HAP-1 (cell line): ENCODE measurements at places on chromosomes 4 and X.
A peak's percentile ranks its signal among the peaks of the same experiment; 100 is the strongest.

DNA sequence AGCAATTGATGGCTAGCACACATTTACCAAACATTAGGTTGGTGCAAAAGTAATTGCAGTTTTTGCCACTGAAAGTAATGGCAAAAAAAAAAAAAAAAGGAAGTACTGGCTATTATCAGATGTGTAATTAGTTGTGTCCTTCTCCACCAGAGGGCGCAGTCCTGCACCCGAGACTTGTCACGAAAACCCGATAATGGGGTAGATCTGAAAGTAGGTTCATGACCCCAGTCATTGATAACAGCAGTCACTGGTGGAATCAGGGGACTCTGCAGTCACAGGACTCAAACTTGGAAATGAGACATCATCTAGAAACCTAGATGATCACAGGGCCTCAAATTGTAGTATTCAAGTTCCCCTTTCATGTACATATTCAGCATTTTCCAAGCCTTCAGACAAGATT is 13.1 kb upstream of the ACOT9 start:
- peak; percentile 59 for DNase-seq

DNA sequence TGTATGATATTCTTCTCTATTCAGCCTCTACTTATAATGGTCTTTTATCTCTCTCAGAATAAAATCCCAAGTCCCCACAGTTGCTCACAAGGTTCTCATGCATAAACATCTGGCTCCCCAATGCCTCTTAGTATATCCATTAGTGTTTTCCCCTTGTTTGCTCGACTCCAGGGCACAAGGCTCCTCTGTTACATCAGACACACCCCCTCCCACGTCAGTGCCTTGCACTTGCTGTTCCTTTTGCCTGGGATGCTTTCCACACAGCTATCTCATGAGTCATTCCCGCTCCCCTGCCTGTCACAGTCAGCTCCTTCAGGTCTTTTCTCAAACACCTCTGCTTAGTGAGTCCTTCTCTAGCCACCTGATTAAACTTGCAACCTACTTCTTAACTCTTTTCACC is 260.2 kb downstream of the IL1RAPL1 start:
- DNase-seq = no peak

GRCh38 chr4:148561467-148561866 is 119.3 kb upstream of the NR3C2 start:
- no peak for DNase-seq

GRCh38 chrX:20061855-20062254 is 54.9 kb downstream of the MAP7D2 start:
- no peak for DNase-seq

- peak; percentile 74 for DNase-seq
These were observed 49.3 kb downstream of the SLC10A7 start for GRCh38 chr4:146472404-146472803.

DNA sequence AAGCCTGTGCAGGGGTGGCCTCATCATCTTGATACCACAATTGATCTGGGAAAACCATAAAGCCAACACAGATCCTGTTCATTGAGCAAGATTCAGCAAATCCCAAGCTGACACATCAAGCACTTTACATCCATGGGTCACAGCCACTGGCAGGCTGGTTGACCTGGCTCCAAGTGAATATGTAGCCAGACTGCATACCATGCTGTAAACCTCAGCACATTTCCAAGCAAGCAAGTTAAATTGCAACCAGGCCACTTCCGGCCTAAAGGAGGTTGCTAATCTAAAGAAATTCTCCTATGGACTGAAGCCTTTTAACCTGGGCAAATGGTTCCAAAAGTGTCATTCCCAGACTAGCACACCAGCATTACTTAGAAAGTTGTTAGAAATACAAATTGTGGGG is 54.4 kb upstream of the USP26 start:
- DNase-seq = no peak

DNA sequence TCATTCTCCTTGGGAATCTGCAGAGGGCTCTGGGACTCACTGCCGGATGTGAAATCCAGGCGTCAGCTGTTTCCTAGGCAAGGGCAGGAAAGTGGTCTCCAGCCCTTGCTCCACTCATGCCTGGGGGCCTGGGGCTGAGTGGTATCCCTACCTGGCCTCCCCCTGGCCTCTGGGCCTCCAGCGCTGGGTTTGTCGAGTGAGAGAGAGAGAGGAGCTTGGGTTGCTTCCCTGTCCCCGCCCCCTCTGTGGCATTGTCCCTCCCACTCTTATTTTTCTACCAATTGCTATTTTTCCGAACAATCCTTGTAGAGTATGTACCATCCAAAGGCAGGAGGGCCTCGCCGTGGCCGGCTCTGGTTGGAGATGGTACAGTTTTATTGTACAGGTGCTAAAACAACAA is 53.1 kb downstream of the ELF4 start:
- DNase-seq = no peak

DNA sequence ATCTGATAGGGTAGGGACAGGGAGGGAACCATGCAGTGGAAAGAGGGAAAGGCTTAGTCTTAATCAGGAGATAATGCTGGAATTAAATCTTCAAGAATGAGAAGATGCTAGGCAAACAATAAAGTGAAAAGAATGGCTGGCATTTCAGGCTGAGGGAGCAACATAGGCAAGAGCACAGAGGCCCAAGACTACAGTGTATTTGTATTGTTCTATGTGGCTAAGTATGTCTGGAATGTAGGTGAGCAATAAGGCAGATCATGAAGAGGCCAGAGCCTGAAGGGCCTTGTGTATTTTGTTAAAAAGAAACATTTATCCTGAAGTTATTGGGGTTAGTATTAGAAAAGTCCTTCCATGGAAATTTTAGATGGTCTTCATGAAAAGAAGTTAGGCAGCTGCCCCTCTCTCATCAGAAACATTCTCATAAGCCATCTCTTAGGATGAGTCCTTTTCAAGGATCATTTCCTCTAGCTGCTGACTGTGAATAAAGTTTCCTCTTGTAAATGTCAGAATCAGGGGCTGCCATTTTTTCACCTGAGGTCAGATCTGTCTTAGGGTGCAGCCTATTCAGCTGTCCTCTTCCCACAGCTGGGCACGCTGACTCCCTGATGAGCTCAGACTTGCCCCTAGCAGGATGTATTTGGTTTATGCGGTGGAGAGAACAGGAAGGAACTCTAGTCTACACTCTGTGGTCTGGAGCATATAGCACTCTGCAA is 46.3 kb downstream of the ATP10D start:
- peak; percentile 40 for DNase-seq

DNA sequence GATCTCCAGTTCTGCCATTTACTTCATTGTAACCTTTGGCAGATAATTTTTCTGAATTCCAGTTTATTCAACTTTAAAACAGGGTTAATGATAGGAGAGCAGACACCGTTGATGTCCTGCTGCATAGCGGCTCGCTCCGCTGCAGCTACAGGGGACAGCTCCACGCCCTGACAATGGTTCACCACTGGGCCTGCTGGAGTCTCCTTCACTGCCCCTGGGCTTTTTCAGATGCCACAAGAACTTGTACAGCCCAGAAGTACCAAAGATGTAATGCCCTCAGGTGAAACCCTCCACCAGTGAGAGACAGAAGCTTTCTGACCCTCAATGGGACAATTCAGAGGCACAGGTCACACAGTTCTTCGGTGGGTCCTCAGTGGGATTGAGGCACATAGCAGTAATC is 22.7 kb upstream of the SEPTIN11 start:
- DNase-seq = no peak

GRCh38 chr4:124105212-124105611 is 607.3 kb downstream of the ANKRD50 start:
- DNase-seq = no peak

- DNase-seq = no peak
These were observed 22.8 kb upstream of the TLR2 start for GRCh38 chr4:153661215-153661822.

DNA sequence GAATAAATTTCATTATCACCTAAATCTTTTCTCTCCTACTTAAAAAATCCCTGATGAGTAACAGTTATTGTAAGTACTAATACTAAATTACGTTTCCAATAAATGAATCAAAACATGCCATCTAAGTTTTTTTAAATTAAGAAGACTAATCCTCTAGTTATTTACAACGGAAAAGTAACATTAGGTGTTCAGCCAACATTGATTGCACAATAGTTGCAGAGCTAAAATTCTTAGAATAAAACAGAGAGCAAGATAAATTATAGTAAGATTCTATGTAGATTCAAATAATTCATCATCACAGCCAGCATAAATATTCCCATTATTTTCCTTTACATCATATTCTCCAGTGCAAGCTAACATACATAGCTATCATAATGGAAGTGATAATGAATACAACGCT is 139.2 kb downstream of the HDX start:
- DNase-seq = no peak

DNA sequence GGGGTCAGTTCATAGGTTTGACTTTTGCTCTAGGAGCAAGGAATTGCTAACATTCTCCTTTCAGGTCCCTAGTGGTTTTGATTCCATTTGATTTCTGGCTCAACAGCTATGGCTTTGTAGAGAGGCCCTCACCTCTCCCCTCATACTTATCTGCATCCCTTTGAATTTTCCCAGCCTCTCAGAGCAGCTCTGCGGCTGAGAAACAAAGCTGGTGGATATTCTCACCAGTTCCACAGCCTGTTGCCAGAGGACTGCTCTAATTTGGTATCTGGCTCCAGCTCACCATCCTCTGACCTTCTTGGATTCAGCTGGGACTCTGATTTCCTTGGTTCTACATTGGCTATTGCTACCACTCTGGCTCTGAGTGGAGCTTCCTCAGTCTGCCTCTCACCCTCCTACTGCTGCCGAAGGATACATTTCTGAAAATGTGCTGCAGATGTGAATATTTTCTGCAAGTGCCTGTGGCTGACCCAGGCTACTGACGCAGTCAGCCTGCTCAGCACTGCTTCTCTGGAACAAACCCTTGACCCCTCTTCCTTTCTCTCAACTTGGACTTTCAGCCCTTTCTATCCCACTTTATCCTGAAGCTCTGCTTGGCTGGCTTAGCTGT is 110.9 kb upstream of the ENPEP start:
- DNase-seq = no peak

- no peak for DNase-seq
These were observed 31.1 kb downstream of the PRRG1 start for GRCh38 chrX:37380256-37380655.

GRCh38 chr4:190020790-190021717 is 6.0 kb downstream of the FRG2 start:
- DNase-seq = peak; percentile 73

DNA sequence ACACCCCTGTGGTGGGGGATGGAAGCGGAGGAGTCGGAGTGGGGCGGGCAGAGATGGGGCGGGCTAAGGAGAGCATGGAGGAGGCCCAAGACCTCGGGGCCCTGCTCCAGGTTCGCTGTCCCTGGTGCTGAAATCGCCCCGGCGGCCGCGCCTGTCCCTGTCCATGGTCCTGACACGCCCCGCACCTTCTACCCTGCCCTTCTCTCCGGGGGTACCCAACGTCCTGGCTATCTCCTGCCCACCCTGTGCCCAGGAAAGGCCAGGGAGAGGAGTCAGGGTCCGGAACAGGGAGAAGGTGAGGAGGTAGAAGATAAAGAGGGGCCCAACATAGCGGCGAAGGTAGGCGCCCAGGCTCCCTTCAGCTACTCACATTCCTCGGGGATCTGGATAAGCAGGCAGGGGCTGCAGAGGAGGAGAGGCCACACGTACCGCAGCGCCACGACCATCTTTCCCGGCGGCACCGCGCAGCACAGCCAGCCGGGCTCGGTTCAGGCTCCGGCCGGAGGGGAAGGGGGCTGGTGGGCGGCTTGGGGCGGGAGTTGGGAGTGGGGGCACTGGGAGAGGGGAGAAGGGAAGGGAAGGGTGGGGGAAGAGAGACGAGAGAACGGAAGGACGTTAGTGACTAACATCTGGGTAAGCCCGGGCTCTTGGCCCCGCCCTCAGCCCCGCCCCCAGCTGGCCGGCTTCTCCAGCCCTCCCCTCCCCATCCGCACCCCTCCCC is 10.4 kb downstream of the L1CAM start:
- peak; percentile 86 for DNase-seq

DNA sequence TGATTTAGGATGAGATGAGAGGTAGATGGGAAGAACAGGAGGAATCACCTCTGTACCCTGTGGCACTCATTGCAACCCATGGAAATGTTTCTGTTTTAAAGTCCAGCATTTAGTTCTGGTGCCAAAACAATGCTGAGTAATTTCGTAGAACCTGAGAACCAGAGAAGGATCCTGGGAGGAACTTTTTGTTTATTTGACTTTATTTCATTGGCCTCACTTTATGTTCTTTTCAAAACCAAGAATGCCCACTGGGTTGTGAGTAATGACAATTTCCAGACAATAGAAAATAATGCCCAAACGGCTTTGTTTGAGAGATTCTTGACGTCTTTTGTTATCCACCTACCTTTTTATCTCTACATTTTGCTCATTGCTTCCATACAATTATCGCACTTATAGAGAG is 111.3 kb downstream of the SHROOM3 start:
- peak; percentile 16 for DNase-seq

GRCh38 chr4:159150821-159151390 is 48.0 kb downstream of the RAPGEF2 start:
- no peak for DNase-seq

DNA sequence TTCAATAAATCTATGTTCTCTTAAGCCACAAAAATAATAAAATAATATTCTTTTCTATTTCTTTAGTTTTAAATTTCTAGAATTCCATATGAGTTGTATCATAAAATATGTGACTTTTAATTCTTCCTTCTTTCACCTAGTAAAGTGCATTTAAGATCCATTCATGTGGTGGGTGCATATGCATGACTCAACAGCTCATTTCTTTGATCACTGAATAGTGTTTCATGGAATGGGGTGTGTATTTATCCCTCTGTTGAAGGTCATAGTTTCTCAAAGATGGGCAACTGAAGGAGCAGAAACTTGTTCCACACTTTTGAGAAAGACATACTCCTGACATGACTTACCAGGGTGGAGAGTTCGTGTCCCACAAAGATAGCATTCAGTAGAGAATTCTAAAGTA is 1230.3 kb upstream of the AGA start:
- no peak for DNase-seq

DNA sequence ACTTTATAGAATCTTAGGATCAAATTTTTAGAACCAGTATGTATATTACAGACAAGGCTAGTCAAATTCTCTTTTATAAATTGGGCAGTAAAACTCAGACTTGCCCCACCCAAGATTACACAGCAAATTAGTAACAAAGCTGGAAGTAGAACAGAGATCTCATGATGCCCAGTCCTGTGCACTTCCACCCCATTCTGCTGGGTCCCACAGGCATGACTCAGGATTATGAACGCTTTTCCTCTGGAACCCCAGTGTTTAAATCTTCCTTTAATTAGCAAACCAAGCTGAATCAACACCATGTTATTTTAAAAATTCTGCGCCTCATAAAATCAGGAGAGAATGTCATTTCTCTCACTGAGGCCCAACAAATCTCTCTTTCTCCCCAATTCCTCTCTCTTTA is 1.5 kb upstream of the IL13RA2 start:
- no peak for DNase-seq

DNA sequence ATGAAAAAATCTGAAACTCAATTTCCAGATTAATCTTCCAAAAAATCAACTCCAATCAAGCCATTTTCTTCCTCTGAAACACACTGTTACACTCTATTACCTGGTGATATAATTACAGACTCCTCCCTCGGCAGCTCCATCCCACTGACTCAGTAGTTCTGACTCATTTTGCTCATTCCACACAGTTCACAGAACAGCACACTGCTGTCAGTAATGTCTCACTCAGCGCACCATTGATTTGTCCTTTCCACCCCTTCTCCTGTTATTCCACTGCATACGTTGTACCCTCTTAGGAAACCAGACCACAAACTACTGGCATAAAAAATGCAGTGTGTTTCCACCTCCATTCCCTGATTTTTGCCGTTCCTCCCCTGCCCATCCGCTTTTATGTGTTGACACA is 212.7 kb downstream of the SLIT2 start:
- DNase-seq = no peak
